ENCODE measurements at places on chromosomes 4 and X.

DNA sequence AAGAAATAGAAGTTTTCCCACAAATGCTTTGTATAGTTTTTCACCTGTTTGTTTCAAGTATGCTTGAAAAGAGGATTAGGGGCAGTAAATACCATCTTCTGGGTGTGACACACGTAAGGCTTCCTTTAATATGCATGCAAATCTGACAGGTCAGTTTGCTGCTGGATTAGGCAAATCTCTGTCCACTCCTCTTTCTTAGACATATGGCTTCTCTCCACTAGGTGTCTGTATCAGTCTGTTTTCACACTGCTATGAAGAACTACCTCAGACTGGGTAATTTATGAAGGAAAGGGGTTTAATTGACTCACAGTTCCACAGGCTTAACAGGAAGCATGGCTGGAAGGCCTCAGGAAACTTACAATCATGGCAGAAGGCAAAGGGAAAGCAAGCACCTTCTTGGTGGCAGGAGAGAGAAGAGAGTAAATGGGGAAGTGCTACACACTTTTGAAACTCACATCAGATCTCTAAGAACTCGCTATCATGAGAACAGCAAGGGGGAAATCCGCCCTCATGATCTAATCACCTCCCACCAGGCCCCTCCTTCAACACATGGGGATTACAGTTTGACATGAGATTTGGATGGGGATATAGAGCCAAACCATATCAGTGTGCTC is 66.9 kb downstream of the TAB3 start:
- DNase-seq, result no peak

GRCh38 chrX:96989830-96990571 is 106.3 kb downstream of the RPA4 start:
- no peak for DNase-seq

- no peak for DNase-seq
These were observed 2.1 kb downstream of the RTL5 start for GRCh38 chrX:72129661-72130060.

- no peak for DNase-seq
These were observed 21.1 kb downstream of the MAGEB16 start for GRCh38 chrX:35819241-35819640.

DNA sequence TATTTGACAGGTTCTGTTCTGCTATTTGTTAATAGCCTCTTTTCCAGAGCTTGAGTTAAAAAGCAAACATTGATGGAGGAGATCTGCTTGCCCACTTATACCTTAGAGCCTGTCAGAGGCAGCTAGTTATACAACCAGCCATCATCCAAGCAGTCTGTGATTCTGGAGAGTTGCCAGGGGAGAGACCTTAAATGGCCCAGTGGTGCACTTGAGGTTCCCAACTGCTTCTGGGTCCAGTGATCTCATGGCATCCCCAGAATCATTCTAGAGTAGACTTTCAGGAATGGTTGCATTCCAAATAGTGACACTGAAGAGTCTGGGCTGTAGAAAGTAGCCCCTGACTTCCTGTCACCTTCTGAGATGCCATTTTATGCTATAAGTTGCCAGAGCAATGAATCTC is 160.7 kb downstream of the FHIP1A start:
- DNase-seq, result no peak

DNA sequence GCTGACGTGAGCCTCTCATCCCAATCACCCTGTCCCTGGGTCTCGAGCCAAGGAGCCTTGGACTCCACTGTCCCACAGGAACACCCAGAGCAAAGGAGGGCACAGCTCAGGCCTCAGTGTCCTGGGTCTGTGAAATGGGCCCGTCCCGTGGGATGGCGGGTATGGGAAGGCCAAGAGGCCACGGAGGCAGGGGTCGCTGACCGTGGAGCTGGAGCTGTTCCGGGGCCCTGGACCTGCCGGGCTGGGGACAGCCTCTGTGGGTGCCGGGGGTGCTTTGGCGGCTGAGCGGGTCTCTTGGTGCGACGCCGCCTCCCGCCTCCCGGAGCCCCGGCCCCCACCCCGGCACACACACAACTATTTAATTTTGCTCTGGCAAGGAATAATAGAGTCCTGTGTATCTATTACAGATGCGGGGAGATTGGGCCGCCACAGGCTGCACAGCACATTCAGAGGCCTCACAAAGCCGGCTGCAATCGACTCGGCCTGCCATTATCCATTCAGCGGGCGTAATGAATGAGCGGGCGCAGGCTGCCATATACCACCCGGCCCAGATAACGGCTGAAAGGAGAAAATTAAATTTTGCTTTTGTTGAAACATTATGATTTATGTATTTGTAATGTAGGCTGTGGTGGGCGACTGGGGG is 83.9 kb upstream of the NKX1-1 start:
- DNase-seq, result no peak

GRCh38 chrX:45851434-45851991 is 650.8 kb upstream of the DIPK2B start:
- peak; percentile 35 for DNase-seq

DNA sequence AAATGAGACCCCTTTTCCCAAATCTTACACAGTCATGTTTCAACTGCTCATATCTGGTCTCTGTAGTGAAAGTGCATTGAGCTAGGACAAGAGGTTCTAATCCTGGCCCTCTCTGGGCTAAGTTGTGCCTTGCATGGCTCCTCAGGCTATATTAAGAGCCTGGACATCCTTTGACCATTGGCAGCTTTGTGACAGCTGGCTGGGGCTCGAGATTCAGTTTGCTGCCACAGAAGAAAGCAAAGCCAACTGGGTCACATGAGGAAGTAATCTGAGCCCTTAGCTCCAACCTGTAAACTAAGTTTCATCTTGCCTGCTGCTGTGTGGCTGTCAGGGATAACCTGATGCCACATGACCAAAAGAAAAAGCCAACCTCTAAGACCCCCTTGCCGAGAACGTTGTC is 51.8 kb upstream of the JADE1 start:
- DNase-seq, result no peak

DNA sequence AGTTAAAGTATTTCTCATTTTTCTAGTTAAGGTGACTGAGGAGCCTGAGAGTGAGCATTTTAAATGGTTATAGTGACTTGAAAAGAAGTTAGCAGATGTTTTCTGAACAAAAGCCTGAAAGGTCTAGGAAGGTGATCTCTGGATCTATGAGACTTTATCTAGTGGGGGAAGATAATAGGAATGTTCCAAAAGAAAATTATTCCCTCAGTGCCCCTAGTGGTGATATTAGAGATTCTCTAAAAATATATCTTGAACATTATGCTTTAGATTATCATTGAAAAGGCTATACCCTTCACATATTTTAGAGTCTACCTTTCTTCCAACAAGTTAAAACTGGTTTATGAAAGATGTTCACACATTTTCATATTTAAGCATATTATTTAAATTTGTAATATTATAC is 69.0 kb upstream of the SPANXN1 start:
- DNase-seq, result no peak

- no peak for DNase-seq
These were observed 3.5 kb downstream of the CXorf58 start for GRCh38 chrX:23911126-23911835.

GRCh38 chrX:129540068-129540653 is at the start of gene OCRL:
Gene OCRL (plus strand): TSS chrX:129540259. CDS start chrX:129540440, 181 bp downstream.
- peak; percentile 4 for DNase-seq

- no peak for DNase-seq
These were observed 302.3 kb upstream of the IGFBP7 start for GRCh38 chr4:57412259-57413054.

DNA sequence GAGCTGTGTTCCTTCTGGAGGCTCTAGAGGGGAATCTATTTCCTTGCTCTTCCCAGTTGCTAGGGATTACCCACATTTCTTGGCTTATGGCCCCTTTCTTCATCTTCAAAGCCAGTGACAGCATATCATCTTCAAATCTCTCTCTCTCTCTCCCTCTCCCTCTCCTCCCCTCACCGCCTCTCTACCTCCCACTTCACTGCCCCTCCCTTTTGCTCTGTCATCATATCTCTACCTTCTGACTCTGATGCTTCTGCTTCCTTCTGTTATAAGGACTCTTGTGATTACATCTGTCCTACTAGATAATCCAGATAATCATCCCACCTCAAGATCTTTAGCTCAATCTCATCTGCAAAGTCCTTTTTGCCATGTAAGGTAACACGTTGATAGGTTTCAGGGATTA is 93.1 kb upstream of the TEX13D start:
- no peak for DNase-seq

DNA sequence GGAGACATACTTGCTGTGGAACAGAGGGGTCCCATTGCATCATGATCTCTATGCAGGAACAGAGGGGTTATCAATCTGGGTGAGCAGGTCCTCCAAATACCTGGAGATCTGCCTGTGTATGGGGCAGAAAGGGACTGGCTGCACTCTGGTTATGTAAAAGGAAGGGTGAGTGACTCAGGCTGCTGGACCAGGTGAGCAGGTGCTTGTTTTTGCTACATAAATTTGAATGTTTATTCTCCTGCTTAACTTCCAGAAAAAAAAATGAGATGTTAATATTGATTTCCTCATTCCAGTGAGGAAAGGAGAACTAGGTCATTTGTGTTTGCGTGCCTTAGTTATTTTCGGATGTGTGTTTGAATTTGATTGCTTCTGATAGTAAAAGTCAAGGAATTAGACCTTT is 225.8 kb upstream of the TRAM1L1 start:
- no peak for DNase-seq

DNA sequence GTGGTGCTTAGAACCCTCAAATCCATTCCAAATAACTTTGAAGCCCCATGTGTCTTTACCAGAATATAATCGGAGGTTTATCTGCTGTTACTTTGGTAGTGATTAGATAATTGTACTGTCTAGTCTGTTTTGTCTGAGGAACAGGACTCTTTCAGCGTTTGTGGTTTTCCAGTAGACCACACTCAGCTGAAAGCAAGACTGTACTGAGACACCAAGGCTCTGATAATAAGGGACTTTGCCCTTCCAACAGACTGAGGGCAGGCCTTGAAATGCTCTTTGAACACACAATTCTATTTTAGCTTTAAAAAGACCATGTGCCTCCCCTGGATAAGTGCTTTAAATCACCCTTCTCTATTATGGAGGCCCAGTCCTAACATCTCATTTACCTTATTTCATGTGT is 76.1 kb downstream of the KLHL8 start:
- DNase-seq, result no peak

GRCh38 chrX:145405012-145405411 is 157.7 kb downstream of the SPANXN1 start:
- DNase-seq, result no peak

DNA sequence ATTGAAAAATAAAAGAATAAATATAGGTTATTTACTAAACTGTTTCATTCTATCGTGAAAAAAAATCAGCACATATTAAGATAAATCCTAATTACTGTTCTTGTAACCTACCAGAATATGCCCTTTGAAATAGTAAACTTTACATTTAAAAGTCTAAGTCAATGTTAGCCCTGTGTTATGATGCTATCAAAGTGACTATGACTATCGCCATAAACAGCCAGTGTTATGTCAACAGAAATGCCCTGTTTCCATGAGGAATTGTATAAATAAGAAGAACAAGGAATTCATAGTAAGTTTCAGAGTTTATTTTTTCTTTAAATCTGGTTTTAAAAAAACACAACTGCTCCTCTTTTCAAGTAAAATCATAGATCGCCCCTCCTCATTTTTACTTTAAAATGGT is 11.4 kb downstream of the NR3C2 start:
- DNase-seq, result no peak

GRCh38 chrX:118347131-118347530 is 1.2 kb downstream of the WDR44 start:
- DNase-seq, result no peak

DNA sequence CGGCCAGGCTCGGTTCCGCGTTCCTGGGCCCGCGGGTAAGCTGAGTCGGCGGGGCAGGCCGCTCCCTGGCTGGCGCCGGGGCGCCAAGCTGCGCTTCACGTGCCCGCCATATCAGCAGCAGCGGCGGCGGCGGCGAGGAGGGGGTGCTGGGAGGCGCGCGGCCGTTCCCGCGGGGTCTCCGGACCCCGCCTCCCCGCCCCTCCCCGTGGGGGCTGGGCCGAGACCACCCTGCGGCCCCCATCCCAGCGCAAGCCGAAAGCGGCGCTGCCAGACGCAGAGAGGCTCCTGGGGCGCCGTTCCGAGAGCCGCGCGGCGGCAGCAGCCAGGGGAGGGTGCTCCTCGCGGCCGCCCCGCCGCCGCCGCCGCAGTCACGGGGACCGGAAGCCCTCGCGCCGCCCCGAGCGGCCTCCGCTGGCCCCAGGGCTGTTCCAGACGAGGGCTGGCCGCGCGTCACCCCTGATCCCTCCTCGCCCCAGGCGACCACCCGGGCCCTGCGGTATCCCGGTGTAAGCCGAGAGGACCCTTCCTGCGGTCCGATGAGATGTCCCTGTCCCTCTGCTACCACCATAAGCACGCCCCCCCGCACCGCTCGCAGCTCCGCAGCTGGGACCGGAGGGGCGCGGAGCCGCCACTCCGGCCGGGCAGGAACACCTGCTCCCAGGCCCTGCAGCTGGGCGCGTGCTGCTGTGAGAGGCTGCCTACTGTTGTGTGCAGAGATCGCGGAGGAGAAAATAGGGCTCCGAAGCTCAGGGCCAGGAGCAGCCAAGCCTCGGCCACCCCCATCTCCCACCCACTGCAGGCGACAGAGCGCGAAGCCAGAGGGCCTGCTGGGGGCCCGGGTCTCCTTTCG is 7.5 kb upstream of the BCOR start:
- DNase-seq, result no peak

DNA sequence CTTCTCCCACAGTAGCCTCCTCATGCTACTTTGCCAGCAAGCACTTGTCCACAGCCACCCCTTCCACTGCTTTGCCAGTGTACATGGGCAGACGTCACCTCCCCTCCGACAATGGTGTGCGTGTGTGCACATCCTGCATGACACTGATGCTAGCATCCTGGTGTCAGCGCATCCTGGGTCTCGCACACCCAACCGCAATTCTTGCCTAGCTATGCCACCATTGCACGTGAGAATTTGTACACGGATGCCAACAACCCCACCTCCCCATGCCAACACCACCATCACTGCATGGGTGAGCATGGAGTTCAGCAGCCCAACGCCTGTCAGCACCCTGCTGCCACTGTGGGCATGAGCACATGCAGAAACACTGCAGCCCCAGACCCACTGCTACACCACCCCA is 550.0 kb downstream of the STPG2 start:
- no peak for DNase-seq

GRCh38 chr4:73723023-73723422 is 17.3 kb upstream of the CXCL8 start:
- DNase-seq, result no peak

GRCh38 chr4:156976147-156976546 is 4.5 kb upstream of the PDGFC start:
- no peak for DNase-seq

DNA sequence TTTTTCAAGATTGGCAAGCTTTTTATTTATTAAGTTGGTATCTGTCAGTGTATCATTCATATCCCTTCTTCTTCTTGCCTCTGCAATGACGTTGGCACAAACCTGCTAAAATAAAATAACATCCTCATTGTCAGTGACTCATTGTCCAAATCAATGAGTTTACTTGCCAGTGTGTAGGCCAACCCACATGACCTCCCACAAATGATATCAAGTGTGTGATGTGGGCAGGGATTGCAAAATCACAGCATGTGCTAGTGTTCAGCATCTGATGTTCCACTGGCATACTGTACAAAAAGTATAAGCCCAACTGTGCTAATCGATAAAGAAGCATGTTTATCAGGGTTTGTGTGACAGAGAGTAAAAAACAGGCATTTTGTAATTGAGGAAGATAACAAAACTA is 25.5 kb downstream of the GPAT3 start:
- DNase-seq, result no peak
